ENCODE measurements at places on chromosomes 1 and 21.

GRCh38 chr1:16957731-16958130 is 22.7 kb downstream of the MFAP2 start:
- no peak for DNase-seq

DNA sequence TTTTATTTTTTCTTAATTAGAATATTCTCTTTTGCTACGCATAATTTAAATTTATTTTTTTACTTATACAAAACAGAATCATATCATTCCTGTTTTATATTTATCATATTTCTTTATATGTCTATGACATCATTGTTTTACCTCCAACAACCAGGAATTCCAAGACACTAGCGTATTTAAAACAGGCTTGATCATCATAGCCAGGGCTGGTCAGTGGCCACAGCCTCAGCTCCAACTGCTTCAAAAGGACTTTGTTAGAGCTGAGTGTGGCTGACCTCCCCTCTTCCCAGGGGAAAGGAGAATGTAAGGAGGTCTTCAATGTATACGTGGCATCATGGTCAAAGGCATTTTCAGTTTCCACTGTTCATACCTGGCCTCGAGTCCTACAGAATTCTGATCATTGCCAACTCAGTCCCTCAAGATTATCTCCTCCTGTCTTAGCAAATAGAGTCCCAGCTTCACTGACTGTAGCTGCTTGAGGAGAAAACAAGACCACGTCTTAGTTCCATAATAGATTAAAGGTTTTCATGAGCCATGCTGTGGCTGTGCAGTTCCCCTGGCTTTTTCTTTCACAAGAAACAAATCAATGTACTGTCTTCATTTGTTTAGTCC is 444.0 kb downstream of the PTPRC start:
- DNase-seq: no peak

DNA sequence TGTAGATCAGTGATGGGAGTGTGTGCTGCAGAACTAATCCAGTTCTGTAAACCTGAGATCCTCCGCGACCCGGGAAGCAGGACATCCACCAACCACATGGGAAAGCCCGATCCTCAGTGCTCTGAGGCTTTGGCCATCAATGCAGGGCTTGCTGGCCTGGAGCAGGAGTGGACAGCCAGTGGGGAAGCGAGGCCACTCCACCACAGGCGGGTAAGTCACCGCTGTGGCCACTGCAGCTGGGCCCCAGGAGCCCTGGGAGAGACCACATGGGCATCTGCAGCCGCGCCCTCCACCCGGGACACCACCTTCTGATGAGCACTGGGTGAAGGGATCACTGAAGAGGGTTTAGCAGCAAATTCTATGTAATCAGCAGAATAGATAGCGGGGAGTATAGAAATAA is 811 bp downstream of the KRTAP12-1 start:
- DNase-seq: no peak

GRCh38 chr1:33725556-33726160 is 138.2 kb upstream of the HMGB4 start:
- no peak for DNase-seq

- no peak for DNase-seq
Measured at GRCh38 chr21:36170823-36171222, 14.2 kb downstream of the DOP1B start.

DNA sequence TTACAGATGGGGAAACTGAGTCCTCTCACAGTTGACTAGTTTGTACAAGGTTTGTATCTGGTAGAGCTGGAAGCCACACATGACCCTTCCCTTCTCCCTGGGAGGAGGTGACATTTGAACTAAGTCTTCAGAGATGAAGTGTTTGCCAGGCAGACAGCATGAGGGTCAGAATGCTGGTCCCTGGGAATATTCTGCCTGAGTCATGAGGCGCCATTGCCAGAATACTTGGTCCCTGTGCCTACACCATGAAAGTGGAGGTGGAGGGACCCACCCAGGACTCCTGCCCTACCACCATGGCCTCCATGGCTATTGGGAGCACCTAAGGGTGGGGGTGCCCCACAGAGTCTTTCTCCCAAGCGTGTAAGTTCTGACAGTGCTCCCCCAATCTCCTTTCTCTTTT is 7.0 kb downstream of the RPS6KA1 start:
- no peak for DNase-seq

- no peak for DNase-seq
Measured at GRCh38 chr1:157682710-157683437, 17.7 kb downstream of the FCRL3 start.

DNA sequence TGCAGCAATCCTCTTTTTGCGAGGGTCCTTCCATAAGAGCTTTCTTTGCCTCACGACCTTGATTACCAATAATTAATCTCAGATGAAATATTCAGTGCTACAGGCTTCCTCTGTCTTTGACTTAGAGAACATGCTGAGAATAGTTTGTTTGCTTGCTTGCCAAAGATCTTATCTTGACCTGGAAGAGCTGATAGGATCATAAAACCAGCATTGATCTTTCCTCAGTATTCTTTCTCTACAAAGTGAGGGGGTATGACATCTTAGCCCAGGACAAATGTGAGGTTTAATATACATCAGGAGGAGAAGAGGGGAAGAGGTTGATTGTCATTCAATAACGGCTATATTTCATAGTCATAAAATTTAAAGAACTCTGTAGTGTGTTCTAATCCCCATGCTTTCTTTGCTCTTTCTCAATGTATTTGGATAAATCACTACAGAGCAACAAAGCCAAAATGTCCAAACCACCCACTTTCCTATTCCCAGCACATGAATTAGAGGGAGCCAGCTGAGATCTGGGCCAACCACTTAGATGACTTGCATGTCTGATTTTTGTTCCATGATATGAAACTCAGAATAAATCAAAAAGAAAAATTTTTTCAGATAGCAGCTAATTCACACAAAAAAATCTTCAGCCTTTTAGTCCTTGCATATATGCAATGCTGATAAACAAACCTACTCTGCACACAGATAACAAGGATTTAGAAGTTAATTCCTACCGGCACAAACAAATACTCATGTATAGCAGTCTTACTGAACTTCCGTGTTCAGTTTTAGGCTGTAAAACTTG is 50.5 kb upstream of the IPO9 start:
- no peak for DNase-seq

- DNase-seq: no peak
Measured at GRCh38 chr1:103441342-103441741, 84.2 kb upstream of the RNPC3 start.

GRCh38 chr1:43557744-43558245 is 27.1 kb downstream of the PTPRF start:
- DNase-seq: no peak

DNA sequence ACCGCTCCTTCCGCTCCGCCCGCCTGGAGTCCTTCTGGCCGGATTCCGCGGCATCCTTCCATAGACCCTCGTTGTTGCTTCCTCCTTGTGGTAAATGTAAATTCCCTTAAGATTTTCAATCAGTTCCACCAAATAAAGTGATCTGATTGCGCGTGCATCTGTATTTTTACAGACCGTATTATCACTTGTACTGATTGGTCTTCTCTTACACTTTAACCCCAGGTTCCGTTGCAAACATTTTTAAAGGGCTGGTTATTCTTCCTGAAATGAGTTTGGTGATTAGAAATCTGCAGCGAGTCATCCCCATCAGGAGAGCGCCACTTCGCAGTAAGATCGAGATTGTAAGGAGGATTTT is 483 bp downstream of the YBEY start:
- no peak for DNase-seq

DNA sequence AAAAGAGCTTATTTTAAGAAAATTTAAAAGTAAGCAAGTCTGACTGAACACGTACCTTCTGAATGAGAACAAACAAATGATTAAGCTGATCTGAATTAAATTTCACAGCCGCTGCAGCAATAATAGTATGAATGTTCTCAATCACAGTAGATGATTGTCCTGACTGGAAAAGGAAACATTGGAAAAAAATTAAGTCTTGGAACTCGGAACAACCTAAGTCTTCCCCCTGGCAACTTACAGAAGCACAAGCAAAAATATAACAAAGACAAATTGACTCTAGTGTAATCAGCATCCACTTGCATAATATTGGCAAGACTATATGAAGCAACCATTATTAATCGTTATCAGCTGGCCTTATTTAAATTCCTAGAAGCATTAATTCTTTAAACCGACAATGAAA is 60.5 kb downstream of the USP24 start:
- no peak for DNase-seq

- DNase-seq: no peak
Measured at GRCh38 chr1:101344745-101345144, 107.9 kb downstream of the S1PR1 start.

- DNase-seq: no peak
Measured at GRCh38 chr1:109969146-109969829, 15.3 kb upstream of the AHCYL1 start.

GRCh38 chr1:63134501-63135173 is 187.7 kb upstream of the FOXD3 start:
- DNase-seq: no peak

GRCh38 chr1:211323156-211324063 is 3.2 kb upstream of the TRAF5 start:
- peak; percentile 44 for DNase-seq

- peak; percentile 27 for DNase-seq
Measured at GRCh38 chr1:19597496-19598309, 46.4 kb upstream of the NBL1 start.

GRCh38 chr1:95080879-95081278 is 8.1 kb upstream of the ALG14 start:
- no peak for DNase-seq

- DNase-seq: no peak
Measured at GRCh38 chr1:68173283-68173935, 58.9 kb downstream of the WLS start.

- no peak for DNase-seq
Measured at GRCh38 chr1:182955596-182956588, 2.9 kb upstream of the SHCBP1L start.
